ENCODE measurements at places on chromosomes 2 and 18.

GRCh38 chr2:37848451-37848850 lies 76.6 kb upstream of the RMDN2 start:
- DNase-seq: no peak

GRCh38 chr18:56662063-56662408 lies 10.9 kb downstream of the WDR7 start:
- no peak for DNase-seq

DNA sequence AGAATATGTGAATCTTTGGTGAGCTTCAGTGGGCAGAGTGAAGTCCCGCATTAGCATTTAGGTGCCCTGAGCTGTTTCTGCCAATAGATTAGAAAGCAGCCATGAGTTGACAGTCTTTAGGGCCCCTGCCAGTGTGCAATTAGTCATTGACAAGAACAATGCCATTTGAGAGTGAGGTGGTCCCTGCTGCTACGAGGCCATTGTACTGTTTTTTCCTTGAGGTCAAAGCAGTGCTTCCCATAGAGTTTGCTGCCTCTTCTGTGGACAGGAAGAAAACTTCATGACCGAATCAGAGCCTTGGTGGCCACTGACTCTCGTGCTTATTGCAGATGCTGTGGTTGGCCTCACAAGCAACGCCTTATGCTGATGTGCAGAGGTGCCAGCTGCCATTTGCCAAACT lies 102.7 kb downstream of the SH3BP4 start:
- no peak for DNase-seq

- DNase-seq: no peak
Observed at GRCh38 chr2:238919307-238919706, 71.4 kb downstream of the TWIST2 start.

DNA sequence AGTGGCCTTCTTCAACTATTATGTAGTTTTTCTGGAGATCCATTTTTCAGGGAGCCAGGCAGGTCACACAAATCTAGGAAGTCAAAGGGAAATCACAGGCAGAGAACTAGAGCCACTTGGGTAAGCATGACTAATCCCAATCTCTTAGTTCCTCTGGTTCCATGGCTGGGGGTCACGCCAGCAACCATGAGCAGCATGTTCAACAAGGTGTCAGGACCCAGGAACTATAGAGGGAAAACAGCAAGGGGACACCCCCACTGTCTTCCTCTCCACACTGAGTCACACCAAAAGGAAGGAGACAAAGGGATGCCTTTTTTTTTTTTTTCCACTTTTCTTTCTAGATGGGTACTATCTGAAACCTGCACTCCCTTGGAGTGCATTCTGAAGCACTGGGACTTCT lies 250.9 kb downstream of the OTX1 start:
- DNase-seq: no peak

- DNase-seq: no peak
Observed at GRCh38 chr2:137178951-137179377, 413.6 kb downstream of the THSD7B start.

DNA sequence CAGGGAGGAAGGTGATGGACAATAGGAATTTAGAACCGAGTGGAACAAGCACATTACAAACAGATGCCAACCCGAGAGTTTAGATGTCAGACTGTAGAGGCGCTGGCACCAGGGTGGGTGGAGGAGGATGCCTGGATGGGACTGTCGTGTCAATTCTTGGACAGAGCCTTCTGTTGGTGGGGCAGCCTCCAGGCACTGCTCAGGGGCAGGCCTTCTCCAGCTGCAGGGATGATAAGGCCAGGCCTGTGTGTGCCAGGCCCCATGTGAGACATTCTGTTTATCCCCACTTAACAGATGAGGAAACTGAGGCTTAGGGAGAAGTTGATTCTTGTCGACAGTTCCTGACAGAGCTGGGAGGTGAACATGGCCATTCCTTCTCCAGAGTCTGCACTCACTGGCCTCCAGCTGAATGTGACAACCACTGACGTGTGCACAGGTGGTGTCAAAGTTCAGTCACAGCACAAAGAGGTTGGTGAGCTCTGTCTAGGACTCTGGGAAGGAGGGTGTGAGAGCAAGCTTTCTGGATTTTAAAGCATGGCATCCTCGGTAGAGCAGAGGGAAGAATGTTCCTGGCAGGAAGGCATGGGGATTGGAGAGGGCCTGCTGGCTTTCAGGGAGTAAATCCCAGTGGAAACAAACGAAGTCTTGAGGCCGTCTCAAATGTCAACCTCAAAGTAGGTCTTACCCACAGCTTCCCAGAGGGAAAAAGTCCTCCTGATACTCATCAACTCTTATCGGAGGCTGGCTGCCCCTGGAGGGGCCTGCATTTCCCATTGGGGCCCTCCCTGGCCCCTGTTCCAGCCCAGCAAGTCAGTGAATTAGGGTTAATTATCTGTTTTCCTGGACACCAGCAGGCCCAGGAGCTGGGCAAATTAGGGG lies 52.4 kb downstream of the GLI2 start:
- DNase-seq: no peak

DNA sequence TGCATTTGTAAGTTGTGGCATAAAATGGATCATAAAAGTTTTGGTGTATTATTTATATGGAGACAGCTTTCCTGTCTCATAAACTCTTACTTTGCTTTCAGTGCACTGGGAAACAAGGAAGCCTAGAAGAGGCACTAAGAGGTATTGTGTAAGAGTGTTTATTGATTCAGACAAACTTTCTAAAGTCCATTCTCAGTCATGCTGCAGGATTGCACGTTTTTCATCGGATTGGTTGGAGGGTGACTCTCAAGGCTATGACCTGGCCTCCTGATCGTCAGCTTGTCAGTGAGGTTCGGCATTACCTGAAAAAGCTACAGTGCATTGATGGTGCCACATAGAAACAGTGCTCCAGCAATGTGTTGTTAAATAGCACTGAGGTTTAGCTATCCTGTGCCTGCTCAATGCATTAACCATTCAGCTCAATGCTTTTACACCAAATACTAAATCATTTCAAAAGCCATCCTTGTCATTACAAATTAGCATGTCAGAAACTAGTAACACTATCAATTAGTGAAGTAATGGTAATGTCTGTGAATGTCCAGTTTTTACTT lies 545.5 kb downstream of the CBLN2 start:
- no peak for DNase-seq

- DNase-seq: no peak
Observed at GRCh38 chr2:138267902-138268254, 233.7 kb upstream of the SPOPL start.

DNA sequence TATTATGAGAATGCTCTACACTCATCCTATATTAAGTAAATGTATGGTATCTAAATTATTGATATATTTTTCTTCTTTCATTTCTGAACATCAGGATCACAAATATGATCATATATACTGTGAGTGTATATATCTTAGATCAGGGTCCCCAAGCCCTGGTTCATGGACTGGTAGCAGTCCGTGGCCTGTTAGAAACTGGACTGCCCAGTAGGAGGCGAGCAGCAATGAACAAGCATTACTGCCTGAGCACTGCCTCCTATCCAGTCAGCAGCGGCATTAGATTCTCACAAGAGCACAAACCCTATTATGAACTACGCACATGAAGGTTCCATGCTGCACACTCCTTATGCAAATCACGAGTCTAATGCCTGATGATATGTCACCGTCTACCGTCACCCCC lies 1247.1 kb upstream of the NXPH2 start:
- no peak for DNase-seq

DNA sequence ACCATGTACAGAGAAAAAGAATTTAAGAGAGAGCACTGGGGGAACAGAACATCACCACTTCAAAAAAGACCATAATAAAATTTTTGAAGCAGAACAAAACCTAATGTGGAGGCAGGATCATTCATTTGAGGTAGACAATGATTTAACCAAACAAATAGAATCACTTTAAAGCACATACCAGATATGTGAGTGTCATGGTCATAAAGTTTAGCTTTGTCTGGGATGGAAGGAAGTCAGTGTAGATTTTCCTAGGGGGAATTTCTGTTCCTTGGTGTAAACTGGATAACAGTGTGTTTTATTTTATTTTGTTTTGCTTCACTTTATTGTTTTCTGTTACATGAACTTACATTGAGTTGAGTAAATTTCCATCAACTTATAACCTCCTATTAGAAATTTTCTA lies 120.8 kb downstream of the CRIM1 start:
- no peak for DNase-seq

DNA sequence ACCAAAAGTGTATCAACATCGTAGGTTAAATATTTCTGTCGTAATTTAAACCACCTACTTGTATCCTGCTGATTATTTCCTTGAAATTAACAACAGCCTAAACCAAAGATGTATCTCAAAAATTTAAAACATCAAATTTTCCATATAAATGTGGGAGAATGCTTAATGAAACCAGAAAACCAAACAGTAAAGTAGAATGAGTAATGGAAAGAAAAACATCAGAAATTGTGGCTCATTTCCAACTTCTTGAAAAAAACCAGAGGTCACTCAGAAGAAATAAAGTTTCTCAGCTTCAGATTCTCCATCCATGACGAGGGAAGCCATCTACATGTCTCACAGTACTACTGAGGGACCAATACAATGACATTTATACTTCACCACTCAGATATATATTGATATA lies 296.5 kb downstream of the NOL4 start:
- DNase-seq: no peak

DNA sequence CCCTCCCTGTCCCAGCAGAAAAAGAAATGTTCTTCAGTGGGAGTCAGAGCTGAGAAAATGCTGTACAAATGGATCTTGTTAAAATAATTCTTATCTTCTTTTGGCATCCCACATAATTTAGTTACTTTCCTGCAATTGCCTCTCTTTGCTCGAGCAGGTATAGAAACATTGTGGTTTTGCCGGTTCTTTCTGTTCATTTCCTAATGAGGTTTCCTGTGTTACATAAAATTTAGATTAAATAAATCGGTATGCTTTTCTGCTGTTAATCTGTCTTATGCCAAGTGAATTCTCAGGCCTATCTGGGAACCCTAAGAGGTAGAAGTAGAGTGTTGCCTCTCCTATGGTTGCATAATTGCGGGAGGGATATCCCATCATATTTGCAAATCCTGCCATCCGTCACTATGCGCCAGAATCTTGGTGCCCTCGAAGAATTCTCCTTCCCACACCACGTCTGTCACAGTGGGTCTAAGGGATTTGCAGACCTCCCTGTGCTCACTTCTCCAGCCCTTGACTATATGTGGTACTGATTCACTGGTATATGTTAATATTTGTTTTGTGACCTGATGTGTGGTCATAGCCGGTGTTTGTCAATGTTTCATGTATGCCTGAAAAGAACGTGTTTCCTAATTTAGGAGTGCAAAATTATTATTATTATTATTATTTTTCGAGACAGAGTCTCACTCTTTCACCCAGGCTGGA lies 12.2 kb upstream of the HDAC4 start:
- DNase-seq: no peak

GRCh38 chr2:201157694-201158093 lies 25.2 kb upstream of the CASP10 start:
- no peak for DNase-seq

DNA sequence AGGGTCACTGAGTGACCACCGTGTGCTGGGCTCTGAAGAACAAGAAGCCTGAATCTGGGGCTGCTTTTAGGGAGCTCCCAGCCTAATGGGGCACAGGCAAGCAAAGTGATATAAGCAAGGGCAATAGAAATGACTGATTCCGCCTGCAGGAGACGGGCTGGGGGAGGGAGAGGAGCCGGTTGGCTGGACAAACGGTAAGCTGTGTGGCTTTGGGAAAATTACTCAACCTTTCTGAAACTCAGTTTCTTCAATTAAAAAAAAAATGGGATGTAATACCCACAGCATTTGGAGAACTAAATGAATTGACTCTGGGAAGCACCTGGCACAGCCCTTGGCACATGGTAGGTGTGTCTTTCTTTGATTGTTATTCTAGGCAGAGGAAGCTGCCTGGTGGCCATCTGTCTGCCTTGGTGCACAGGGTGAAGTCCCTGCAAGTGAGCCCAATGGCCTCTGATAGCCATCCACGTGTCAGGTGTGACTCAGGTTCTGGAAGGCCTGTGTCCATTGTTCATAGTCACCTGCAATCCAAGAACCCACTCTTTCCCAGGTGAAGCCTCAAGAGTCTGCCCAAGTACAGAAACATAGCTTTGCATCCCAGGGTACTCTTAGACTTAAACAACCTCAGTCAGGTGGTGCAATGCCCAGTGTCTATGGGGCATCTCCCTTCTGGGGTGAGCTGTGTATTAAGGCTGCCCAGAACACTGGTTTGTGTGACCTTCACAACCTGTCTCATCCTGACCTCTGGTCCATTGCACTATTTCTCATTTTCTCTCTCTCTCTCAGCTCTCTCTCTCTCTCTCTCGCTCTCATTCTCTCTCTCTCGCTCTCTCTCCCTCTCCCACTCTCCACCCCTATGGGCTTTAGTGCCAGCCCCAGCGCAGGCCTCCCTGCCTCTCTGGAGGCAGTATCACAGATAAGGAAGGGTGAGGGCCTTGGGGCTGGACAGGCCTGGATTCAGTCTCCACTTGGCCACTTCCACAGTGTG lies 30.0 kb upstream of the NTSR2 start:
- DNase-seq: no peak

DNA sequence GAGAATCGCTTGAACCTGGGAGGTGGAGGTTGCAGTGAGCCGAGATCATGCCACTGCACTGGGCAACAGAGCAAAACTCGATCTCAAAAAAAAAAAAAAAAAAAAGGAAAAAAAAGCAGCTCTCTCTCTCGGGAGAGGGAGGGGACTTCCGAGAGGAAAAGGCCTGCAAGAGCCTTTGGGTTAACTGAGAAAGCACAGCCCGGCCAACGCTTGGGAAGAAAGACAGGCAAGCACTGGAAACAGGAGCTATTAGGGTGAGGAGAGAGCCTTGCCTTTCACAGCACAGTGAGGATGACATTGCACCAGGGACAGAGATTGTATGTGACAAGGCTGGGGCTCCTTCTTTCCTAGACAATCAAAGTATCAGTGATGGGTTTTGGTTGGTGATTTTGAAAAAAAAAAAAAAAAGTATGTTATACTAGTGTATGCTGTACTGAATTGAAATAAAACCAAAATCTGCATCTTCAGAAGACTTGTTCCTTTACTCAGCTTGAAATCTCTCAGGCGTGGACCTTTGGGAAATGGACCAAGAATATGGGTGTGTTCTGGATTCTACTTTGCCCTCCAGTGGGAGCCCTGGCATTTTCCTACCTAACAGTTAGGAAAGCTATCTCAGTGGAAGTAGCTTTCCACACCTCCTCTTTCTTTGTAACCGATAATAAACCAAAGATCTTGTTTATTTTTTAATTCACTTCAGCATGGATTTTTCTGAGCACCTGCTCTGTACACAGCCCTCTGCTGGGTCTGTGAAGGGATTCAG lies 16.7 kb downstream of the SRSF7 start:
- no peak for DNase-seq

- no peak for DNase-seq
Observed at GRCh38 chr2:214465363-214466146, 54.7 kb downstream of the VWC2L start.

DNA sequence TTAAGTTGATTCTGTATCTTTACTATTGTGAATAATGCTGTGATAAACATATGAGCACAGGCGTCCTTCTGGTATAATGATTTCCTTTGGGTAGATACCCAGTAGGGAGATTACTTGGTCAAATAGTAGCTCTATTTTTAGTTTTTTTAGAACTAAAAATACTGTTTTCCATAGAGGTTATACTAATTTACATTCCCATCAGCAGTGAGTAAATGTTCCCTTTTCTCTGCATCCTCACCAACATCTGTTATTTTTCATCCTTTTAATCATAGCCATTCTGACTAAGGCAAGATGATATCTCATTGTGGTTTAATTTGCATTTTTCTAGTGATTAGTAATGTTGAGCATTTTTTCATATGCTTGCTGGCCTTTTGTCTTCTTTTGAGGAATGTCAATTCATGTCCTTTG lies 35.1 kb downstream of the PMS1 start:
- no peak for DNase-seq

GRCh38 chr2:159381574-159381973 lies 95.1 kb upstream of the WDSUB1 start:
- DNase-seq: no peak

GRCh38 chr2:189802396-189802912 lies 18.2 kb downstream of the PMS1 start:
- DNase-seq: no peak

- no peak for DNase-seq
Observed at GRCh38 chr2:45919711-45920111, 268.2 kb downstream of the PRKCE start.

Measured in stimulated activated CD8-positive, alpha-beta memory T cell treated with anti-CD3 and anti-CD28 coated beads, Interleukin-7, amount 100 ng/mL, for 1 hour (primary cell).